ENCODE measurements at places on chromosomes 7 and 10.

GRCh38 chr7:120973849-120974248 lies 14.7 kb upstream of the CPED1 start:
- no peak for DNase-seq

DNA sequence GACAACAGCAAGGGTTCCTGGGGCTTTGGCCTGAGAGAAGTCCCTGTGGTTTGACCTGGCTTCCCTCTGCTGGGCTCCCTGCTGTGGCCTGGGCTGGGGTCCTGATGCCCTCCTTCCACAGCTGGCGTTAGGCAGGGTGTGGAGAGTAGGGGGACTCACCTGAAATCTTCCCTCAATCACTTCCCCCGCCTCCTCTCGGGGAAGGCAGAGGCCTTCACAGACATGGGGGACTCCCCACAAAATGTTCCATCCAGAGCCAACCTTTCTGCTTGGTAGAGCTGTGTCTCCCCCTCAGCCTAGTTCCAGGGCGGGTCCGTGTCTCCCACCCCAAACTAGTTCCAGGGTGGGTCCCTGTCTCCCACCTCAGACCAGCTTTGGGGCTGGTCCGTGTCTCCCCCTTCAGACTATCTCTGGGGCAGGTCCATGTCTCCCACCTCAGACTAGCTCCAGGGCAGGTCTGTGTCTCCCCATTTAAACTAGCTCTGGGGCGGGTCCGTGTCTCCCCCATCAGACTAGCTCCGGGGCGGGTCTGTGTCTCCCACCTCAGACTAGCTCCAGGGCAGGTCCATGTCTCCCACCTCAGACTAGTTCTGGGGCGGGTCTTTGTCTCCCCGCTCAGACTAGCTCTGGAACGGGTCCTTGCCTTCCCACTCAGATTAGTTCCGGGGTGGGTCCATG lies 2.2 kb downstream of the PVRIG start:
- no peak for DNase-seq

- DNase-seq, result no peak
These were observed 23.2 kb upstream of the GDF10 start for GRCh38 chr10:47276576-47277351.

GRCh38 chr7:71633551-71634008 lies 501.6 kb downstream of the GALNT17 start:
- peak; percentile 7 for DNase-seq

DNA sequence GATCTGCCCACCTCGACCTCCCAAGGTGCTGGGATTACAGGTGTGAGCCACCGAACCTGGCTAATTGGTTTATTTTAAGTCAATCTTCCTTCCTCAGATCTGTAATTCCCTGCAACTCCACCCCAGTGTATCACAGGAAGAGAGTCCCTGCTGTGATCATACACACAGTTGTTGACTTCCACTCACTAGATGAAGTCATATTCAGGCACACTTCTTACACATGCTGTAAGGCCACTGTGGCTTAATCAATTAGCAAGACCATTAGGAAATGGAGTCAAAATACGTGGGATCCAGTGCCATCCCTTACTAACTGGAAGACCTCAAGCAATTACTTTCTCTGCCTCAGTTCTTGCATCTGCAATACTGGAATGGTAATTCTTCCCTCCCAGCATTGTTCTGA lies 66.1 kb upstream of the PAX2 start:
- DNase-seq, result no peak

DNA sequence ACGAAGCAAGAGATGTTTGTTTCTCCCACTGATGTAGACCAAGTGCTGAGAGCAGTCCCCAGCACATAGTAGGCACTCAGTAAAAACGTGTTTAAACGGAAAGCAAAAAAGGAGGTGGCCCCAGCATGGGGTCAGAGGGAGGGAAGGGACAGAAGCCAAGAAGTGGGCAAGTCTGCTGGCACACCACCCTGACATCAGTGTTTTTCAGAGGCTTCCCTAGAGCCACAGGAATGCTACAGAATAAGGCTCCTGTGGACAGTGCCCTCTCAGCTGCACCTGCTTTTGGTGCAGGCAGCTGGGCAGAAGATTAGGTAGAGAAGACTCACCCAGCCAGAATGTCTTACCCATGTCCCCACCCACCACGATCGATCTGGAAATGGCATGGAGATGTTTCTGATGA lies 8.3 kb upstream of the ANKRD1 start:
- no peak for DNase-seq

- no peak for DNase-seq
These were observed 25.9 kb downstream of the CFAP46 start for GRCh38 chr10:132916421-132916841.

DNA sequence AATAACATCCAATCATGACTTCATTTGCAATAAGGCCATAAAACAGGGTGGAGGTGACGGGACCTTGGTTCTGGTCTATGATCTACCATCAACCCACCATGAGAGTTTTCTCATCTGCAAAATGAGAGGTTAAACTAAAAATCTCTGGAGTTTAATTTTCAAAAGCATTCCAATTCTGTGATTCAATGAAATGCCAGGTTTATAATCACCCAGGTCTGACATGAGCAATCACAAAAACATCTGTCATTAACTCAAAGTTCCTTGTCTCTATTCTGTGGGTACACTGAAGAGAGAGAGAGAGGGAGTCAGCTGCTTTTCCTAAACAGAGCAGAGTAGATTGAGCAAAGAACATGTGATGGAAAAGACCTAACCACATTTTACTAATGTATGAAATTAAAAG lies 75.4 kb downstream of the NUDCD3 start:
- DNase-seq, result peak; percentile 55

DNA sequence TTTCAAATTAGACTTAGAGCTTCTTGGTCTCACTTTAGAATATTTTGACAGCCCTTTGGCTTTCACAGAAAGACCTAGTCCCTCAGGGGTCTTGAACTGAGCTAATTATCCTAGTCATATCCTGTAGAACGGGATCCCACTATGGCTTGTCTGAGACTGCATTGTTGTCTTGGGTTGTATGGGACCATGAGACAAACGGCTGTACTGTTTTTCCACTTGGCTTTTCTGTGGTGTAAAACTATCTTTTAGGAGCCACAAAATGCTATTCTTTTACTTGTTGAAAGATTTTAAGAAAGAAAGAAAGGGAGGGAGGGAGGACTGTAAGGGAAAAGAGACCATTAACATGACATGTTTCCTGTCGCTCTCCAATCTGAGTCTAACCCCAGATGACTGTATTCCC lies 432.5 kb downstream of the AUTS2 start:
- no peak for DNase-seq

DNA sequence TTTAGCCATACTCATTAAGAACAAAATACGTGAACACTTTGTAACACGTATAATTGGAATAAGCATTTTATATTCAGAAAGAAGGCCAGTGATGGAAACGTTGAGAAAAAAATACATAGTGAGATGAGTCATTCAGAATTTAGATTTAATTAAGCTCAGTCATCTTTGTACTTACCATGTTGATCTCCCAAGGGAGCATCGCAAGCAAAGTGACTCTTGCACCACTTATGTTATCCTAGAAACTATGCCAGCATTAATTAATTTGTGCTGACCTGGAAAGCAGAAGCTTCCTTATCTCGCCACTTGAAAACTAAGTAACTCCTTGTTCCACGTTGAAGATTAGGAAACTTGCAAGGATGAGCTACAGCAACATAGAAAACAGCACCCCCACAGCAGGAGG lies 9.7 kb upstream of the MPP7 start:
- peak; percentile 29 for DNase-seq

DNA sequence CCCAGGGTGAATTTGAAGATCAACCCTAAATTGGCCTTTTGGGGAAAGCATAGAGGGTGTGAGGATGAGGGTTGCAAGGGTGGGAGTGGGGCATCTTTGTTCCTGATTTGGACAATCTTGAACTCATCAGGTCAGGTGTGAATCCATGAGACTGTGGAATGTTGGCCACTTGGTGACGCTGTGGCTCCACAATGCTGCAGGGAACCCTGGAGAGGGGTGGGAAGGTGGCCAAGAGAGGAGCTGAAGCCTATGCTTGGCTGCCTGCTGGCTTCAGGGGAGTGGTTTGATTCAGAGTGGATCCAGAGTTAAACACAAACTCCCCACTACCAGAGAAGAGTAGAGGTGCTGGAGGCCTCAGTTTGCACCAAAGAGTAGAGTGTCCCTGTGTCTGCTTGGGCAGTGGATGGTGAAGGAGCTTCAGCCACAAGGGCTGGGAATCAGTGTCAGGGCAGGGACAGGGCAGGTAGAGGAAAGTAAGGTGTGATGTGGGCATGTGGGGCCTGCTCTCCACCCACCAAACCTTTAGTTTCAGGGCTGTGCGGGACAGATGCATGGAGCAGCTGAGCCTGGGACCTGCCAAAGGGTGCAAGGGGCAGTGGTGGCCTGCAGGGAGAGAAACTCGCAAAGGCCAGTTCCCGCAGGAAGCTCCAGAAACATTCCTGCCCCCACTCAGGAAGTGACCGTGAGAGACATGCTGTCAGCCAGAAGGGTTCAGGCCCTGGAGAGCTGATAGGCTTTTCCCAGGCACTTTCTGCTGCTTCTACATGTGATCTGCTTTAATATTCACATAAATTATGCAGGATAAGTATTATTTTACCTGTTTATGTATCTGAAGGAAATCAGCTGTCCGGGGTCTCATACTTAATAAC lies 81.0 kb upstream of the PRSS58 start:
- peak; percentile 26 for DNase-seq

DNA sequence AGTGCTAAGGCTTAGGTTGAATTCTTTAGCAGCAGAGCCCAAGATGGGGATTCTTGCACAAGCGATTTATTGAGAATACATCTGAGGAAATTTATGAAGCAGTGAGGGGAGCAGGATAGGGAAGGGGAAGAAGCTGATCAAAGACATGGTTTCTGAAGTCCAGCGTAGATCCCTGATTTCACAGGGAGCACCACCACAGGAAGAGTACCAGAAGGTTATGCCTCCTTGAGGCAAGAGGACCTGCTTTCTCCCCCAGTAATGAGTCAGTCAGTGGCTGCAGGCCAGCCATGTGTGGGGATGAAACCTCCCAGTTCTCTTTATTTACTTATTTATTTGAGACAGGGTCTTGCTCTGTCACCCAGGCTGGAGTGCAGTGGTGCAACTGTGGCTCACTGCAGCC lies 35.0 kb upstream of the CBLL1 start:
- peak; percentile 10 for DNase-seq

GRCh38 chr10:78937800-78938694 lies 130.7 kb upstream of the ZMIZ1 start:
- no peak for DNase-seq

DNA sequence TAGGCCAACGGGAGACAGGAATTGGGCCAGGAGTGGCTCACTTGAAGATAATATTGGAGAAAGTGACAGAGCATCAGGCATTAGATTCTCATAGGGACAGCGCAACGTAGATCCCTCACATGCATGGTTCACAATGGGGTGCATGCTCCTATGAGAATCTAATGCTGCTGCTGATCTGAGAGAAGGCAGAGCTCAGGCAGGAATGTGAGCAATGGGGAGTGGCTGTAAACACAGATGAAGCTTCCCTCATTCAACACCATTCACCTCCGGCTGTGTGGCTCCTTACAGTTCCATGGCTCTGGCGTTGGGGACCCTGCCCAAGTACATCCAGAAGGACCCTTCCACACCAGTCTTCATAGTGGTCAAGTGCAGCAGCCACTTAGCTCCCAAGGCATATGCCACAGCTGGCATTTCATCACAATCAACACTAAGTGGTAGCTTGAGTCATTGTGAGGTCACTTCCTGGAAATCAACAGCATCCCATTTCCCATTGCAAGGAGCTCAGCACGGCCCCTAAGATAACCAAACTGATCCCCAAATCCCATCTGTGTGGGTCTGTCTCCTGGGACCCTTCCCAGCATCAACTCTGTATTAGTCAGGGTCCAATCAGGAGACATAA lies 174.5 kb downstream of the TPST1 start:
- DNase-seq, result peak; percentile 53

DNA sequence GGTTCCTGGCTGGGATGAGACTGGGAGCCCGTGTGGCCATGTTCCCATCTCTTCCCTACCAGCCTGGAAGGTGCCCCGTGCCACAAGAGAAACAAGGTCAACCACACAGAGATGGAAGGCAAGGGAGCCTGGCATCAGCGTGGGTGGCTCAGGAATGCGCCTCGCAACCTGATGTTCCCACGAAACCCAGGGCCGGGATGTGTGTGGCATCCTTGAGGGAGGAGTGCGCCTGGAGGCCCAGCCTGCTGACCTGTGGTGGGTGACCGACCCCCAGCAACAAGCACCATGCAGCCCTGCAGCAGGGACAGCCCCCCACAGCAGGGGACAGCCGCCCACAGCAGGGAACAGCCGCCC lies 267.2 kb downstream of the ELFN1 start:
- no peak for DNase-seq

DNA sequence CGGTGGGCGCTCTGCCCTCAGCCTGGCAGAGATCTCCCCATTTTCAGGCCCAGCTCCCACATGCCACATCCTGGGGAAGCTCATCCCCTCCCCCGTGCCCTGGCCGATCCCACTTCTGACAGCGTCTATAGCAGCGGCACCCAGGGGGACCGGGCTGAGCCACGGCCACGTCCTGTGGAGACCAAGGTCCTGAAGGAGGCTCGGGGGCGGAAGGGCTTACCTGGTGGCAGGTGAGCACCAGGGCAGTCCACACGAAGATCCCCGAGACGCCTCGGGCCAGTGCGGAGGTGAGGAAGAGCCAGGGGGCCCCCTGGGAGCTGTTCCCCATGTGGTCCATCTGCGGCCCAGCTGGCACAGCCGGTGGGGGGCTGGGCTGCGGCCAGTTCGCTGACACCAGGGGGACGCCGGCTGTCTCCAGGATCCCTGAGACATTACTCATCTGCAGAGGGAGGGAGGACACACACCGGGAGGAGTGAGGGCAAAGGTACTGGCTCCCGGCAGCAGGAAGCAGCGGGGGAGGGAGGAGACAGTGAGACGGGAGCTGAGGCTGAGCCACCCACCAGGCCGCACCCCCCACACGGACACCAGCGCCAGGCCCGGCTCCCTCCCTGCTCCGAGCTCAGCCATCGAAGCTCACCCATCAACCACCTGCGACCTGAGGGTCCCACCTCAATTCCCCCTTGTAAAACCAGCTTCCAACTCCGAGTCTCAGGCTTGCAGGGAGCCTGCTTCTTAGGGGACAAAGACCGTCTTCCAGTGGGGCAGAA lies 776 bp downstream of the TMEM184A start:
- DNase-seq, result peak; percentile 95

DNA sequence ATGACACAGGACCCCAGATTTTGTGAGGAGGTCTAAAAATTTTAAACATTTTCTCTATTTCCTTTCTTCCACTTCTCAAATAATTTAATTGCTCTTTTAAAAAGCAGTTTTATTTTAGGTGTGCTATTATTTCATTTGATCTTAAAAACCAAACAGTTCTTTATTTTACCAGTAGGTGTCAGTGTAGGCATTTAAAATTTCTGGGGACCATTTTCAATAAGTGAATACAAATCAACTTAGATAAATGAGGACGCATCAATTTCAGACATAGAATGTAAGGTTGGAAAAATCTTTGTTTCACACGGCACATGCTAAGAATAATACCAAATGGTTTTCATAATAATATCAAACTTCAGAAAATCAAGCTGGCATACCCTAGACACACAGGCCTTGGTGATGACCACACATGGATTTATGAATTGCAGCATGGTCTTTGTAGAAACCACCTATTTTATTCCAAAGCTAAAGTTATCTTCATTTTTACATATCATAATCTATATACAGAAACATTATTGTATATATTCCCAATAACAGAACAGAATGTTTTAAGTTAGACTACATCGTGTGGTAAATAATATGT lies 127.6 kb upstream of the SLC26A5 start:
- peak; percentile 54 for DNase-seq

- DNase-seq, result no peak
These were observed 97.8 kb upstream of the CAV2 start for GRCh38 chr7:116401711-116402110.

GRCh38 chr7:71801976-71802375 lies 610.2 kb downstream of the CALN1 start:
- no peak for DNase-seq
